ENCODE measurements at places on chromosomes 1 and 21.
A peak's percentile ranks its signal among the peaks of the same experiment; 100 is the strongest.

- DNase-seq = no peak
Measured at GRCh38 chr1:201002510-201002909, 21.0 kb downstream of the KIF21B start.

DNA sequence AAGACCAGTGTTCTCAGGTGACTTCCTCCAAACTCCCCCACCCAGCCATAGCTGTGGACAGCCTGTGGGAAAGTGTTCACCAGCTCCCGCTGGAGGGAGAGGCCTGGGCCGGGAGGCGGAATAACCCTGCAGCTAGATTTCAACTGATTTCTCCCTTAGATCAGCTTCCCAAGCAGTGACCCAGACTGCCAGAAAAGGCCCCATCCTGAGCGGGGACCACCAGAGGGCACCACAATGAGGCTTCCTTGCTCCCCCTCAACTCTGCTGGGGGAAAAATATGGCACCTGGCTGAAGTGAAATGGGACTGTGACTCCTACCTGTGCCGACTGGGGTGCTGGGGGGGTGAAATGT is 50.8 kb downstream of the RHBG start:
- no peak for DNase-seq

- DNase-seq = no peak
Measured at GRCh38 chr1:162090378-162090777, 20.9 kb downstream of the NOS1AP start.

- no peak for DNase-seq
Measured at GRCh38 chr1:53449021-53449420, 10.2 kb upstream of the DMRTB1 start.

- no peak for DNase-seq
Measured at GRCh38 chr1:211783897-211784296, 46.7 kb downstream of the LPGAT1 start.

- DNase-seq = no peak
Measured at GRCh38 chr1:244710474-244711062, 57.6 kb downstream of the DESI2 start.

DNA sequence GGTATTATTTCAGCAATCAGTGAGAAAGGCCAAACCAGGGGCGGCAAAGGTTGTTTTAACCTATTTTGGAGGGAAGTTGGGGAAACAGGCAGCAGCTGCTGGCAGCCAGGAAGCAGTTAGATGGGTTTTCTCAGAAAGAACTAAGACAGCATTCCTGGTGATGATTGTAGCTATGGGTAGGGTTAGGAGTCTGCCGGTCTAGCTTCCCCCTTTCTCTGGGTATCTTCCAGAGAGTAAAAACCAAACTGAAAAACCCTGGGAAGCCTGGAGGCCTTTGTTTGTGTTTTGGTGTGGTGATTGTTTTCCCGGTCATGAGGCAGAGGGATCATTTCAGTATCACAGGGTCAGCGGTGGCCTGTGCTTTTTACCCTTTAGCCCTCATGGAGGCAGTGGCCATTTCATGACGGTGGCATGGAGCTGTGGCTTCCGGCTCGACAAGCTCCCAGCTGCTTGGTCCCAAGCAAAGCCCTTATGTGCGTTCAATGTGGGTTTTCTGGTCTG is 19.5 kb upstream of the TNFRSF1B start:
- no peak for DNase-seq

- no peak for DNase-seq
Measured at GRCh38 chr1:32321712-32322291, 14.2 kb downstream of the MARCKSL1 start.

DNA sequence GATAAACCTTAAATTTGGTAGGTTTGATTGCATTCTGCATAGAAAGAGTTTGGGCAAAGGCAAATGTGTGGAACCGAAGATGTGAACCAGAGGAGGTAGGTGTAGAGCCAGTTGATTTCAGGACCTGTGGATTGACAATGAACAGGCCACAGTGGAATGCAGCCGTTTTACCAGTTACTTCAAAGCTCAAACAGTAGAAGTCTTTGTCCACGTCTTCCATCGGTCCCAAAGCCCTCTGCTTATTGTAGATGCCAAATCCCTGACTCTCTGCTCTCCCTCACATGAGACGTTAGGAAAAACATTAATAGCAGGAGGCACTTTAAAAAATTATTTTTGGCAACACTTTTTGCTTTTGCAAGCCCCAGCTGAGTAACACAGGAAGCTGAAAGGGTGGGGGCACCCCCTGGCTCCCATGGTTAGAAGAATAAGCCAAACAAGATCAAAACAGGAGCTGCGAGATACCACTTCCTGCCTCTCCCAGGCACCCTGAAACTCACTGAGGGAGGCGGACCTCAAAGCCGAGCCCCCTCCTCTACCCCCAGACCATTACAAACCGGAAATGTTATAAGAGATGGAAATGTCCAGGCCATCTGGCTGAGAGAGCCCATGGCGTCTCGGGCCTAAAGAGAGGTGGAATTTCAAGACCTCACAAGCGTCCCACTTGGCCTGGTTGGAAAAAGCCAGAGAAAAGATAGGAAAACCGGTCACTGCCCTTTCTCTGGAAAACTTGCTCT is 13.5 kb downstream of the TRAF3IP3 start:
- peak; percentile 41 for DNase-seq

GRCh38 chr1:97632776-97633175 is 288.1 kb downstream of the DPYD start:
- DNase-seq = no peak

- no peak for DNase-seq
Measured at GRCh38 chr1:29496701-29497100, 260.4 kb downstream of the PTPRU start.

GRCh38 chr1:198543670-198544260 is 3.3 kb upstream of the ATP6V1G3 start:
- DNase-seq = no peak

DNA sequence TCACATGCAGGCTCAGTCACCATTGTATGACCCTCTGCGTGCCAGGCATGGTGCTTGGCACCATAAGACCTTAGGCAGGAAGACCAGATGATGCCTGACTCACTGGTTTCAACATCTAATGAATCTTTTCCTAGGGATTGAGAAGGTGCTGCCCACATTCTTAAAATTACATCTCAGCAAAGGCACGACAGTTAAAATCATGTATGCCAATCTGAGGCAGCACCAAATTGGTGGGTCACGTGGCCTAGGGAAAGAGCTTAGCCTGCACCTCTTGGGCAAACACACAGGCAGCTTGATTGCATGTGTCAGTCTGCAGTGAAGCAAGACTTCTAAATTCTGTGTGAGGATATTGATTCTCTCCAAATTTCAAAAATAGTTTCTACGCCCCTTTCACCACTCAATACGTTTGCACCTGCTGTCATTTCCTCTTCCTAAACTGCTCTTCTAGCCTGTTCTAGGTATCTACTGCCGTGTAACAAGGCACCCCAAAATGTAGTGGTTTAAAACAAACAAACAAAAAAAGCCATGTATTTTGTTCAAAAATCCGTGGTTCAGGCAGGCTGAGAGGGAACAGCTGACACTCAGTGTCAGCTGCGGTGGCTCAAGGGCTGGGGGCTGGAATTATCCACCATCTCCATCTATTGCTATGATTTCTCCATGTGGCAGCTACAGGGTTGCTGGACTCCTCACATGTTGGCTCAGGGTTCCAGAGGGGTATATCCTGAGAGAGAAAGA is 160.2 kb upstream of the FGGY start:
- no peak for DNase-seq

DNA sequence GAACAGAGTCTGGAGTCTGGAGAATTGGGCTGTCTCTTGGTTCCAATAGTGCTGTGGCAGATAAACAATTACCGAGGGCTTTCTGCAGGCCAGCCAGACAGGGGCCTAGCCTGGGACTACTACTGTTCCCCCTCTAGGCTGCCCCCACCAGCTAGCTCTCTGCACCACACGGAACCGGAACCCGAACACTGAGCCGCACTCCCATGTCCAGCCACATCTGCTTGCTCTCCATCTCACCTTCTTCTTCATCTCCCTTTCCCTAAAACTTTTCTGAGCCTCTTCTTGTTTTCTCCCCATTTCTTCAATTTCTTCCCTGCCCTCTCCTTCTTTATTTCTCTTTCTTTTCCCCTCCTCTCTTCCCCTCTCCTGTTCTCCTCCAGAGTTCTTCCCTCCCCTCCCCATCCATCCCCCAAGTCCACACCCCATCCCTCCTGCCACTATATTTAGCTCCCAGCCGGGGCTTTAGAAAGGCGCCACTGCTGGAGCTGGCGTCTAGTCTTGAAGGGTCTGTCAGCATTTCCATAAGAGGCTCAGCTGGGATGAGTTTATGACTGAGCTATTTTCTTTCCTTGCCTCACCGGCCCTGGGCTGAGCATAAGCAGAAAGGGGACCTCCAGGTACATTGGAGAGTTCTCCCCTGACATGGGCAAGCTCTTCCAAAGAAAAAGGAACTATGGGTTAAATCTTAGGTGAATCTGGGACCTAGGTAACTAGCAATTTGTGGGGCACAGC is 25.7 kb upstream of the ATP2B4 start:
- DNase-seq = no peak

- DNase-seq = no peak
Measured at GRCh38 chr1:196733091-196733970, 41.3 kb upstream of the CFHR3 start.

DNA sequence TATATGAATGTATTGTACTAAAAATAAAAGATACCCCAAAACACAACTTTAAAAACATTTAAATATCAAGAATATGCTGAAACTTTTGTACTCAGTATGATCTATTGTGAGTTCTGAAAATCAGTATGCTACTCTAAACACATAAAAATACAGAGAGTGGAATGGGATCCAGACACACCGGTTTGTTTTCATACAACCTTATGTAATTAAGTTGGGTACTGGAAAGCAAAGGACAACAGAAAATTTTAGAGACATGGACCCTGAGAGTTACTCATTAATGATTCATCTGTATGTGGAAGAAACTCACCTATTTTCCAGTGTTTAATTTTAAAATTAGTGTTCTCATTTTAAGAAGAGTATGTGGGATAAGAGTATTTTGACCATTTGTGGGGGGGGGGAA is 927 bp upstream of the CFHR3 start:
- DNase-seq = no peak

GRCh38 chr1:206080026-206080820 is 27.2 kb downstream of the RHEX start:
- DNase-seq = no peak

DNA sequence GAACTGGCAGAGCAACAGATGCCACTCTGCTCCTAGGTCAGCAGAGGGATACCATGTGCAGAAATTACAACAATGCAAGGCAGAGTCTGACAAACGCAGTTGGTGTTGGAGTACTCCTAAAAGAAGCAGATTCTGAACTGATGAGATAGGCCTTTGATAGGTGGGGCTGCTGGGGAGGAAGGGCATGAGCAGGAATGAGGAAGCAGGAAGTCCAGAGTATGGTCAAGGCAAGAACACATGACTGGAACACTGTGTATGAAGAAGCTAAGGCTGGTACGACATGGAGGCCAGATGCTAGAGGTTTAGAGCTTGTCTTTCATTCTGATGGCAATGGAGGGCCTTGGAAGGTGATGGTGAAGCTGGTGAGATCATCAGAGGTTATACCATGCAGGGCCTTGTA is 11.5 kb upstream of the THRAP3 start:
- no peak for DNase-seq

GRCh38 chr21:40445349-40445921 is 401.5 kb downstream of the DSCAM start:
- DNase-seq = no peak

- no peak for DNase-seq
Measured at GRCh38 chr1:115908565-115909274, 67.6 kb upstream of the SLC22A15 start.

GRCh38 chr1:234730475-234730769 is 120.4 kb upstream of the IRF2BP2 start:
- DNase-seq = no peak

DNA sequence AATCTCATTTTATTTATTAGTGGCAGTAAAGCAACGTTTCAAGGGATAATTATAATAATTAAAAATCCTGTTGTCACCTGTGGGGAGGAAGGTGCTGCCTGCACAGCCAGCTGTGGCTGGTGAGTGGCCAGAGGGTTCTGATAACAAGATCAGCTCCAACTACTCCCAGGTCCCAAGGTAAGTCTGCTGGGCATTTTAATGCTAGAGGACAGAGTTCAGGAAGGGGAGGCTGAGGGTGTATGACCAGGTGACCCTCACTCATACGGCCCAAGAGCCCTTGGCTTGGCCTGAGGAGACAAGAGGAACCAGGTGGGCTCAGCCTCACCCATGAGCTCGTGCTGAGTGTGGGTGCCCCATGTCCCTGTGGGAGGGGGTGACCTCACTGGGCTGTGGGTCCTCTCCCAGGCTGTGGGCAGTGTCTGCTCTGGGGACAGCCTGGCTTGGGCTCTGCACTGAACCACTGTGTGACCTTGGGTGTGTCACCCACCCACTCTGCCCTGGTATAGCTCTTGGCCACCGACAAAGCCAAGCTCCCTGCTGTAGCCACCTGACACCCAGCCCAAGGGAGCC is 223.8 kb downstream of the PTPRU start:
- no peak for DNase-seq

DNA sequence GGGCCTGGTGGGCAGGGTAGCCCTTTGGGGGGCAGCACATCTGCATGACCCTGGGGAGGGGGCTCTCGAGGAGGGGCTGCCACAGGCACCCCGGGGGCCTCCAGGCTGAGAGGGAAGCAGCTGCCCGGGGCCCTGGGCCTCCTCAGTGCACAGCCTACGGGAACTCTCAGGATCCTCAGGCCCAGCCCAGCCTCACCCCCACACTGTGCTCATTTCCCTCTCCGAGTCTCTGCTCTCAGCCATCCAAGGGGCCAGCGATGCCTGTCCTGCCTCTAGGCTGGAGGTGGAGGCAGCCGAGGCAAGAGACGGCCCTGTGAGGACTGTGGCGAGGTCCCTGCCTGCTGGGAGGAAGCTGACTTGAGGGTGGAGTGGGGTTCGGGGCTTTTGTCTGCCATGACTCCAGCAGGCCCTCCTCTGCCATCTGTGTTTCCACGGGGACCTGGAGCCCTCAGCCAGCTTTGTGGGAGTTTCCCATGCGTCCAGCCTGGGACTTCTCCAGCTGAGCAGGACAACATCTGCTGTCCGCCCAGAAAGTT is 7.2 kb upstream of the PLEKHG5 start:
- DNase-seq = no peak

DNA sequence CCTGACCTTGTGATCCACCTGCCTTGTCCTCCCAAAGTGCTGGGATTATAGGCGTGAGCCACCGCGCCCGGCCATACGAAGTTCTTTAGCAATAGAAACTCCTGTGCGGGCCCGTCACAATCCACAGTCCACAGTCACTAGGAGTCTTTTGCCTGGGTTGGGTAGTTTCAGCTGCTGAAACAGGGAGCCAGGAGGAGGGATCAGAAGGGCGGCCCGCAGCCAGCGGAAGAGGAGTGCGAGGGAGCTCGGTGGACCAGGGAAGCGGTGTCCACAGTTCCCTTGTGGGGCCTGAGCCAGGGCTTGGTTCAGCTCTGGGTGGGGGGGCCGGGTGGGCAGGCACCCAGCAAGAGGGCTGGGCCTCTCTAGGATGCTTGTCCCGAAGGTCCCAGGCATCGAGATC is 17.9 kb upstream of the HSPG2 start:
- no peak for DNase-seq

- DNase-seq = no peak
Measured at GRCh38 chr1:224524679-224525078, 90.1 kb upstream of the WDR26 start.

- no peak for DNase-seq
Measured at GRCh38 chr1:167893798-167894197, 20.1 kb downstream of the ADCY10 start.

GRCh38 chr1:154533952-154534844 is 24.3 kb downstream of the UBE2Q1 start:
- no peak for DNase-seq

Measured in effector memory CD4-positive, alpha-beta T cell (primary cell).